ENCODE measurements at places on chromosomes 4 and X.

DNA sequence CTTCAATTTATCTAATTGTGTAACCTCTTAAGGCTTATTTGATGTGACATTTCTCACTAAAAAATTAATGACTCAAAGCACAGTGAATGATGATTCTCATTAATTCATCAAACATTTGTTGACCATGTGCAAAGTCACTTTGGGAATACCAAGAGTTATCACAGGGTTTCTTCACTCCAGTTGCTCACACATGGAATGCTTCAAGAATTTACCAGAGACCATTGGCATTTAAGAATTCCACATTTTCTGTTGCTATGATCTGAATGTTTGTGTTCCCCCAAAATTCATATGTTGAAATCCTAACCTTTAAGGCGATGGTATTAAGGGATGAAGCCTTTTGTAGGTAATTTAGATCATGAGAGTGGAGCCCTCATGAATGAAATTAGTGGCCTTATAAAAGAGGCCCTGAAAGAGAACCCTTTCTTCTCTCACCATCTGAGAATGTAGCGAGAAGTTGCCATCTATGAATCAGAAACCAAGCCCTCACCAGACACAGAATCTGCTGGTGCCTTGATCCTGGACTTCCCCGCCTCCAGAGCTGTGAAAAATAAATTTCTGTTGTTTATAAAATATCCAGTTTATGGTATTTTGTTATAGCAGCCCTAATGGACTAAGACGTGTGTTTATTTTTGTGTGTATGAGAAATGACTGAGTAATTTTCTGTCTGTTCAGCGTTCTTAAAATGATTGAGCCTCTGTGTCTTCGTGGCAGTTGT, 16.4 kb upstream of the SRPX start:
- DNase-seq: no peak

DNA sequence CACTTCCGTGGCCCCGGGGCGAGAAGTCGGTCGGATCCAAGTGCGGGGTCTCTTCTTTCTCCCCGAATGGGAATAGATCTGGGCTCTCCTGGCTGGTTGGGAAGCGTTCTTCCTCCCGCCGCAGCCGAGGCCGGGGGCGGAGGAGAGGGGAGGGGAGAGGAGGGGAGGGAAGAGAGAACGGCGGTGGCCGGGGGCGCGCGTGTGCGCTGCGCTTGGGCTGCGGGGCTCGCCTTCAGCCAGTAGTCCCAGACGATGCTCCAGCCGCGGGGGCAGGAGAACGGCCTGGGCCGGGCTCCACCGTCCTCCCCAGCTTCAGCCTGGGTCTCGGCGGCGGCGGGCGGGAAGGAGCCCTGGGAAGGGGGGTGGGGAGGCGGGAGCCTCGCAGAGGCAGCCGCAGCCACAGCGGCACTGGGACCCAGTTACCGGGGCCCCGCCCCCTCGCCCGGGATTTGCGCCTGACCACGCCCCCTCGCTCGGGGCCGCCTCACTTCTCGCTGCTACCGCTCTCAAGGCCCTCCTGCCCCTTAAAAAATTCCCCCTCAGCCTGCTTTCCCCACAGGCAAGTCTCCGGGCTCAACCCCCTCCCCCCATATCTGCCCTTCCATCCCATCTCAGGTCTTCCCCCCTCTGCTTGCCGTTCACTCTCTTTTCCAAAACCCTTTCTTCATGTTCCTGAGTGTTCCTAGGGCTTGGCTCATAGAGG, at the start of gene FGD1:
Gene FGD1 (minus strand): TSS at position 421 of the 703 bp plus-strand sequence. CDS start 802 bp downstream, outside the sequence.
- no peak for DNase-seq

GRCh38 chr4:151652841-151653547, 107.8 kb downstream of the GATB start:
- no peak for DNase-seq

GRCh38 chr4:83686166-83686565, 150.3 kb downstream of the GPAT3 start:
- DNase-seq: no peak

- no peak for DNase-seq
Measured at GRCh38 chr4:78568640-78569305, 17.2 kb downstream of the ANXA3 start.

DNA sequence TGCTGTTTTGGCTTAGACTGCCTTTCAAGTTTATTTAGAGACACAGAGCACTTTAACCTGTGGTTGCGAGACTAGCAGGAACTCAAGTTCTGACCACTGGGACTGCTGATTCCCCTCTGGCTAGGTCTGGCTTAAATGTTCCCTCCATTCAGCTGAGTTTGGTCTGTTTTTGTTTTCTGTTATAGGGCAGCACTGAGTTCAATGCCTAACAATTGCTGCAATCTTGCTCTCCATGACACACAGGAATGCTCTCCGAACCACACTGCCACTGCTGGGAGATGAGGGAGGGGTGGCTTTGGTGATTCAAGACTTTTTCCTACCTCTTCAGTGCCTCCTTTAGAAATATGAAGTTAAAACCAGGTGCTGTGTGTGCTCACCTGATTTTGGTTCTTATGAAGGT, 106.3 kb upstream of the EOLA2 start:
- no peak for DNase-seq

DNA sequence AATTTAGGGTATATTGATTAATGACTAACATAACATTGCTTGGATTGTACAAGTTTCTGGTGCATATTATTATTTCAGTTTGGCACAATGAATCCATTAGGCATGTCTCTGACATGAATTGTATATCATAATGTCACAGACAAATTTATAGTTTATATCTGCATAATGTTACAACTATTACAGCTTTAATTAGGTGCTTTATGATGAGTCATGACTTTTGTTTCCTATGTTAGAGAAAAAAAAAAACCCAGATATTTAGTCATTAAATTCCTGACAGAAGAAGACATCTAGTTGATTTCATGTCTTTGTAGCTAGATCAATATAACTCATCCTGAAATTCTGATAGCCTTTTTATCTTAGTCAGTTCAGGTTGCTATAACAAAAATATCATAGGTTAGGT, 385.7 kb upstream of the EPHA5 start:
- DNase-seq: no peak

- DNase-seq: no peak
Measured at GRCh38 chrX:68732906-68733493, 85.5 kb downstream of the STARD8 start.
